ENCODE measurements at places on chromosomes 1 and 21. TPM values are rescaled to one million over a fixed set of nuclear protein-coding genes. Genes with fewer than 3 reads are reported as not detected.

The UBASH3A gene
- total RNA-seq = 0.20 TPM

The C1QB gene
- total RNA-seq = 14.1 TPM

The ATXN7L2 gene
- 2.6 TPM for total RNA-seq

The MPZ gene
- total RNA-seq = 26.5 TPM

The ERICH3 gene
- total RNA-seq = 0.10 TPM

The INSRR gene
- under 0.01 TPM for total RNA-seq
